Small intestine (tissue), 16 donors: ENCODE measurements at places on chromosomes 4 and X. TPM values are rescaled to one million over a fixed set of nuclear protein-coding genes. Genes with fewer than 3 reads are reported as not detected.

Gene NAP1L5
- 4.2 TPM for polyA plus RNA-seq

GRCh38 chr4:175998782-175999181 is 66.9 kb upstream of the WDR17 start:
- DNase-seq = no peak

DNA sequence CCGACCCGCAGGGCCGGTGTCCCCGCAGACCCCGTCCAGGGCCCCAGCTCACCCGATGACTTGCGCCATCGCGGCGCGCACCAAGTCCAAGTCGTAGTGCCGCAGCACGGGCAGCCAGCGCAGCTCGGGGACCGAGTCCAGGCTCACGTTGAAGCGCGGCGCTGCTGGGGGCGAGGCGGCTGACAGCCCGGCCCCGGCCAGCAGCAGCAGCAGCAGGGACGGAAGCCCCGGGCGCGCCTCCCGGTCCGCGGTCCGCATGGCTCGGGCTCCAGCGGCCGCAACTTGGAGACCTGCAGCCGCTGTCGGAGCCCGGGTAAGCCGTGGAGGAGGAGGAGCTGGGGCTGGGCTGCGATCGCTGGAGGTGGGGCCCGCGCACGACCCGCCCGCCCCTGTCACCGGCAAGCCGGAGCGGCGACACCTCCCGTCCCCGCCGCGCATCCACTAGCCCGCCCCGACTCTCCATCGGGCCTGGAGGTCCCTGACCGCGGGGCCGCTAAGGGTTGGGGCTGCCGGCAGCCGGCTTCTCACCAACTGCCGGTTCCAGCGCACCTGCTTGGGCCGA is at the start of gene NAAA:
NAAA (minus strand) TSS at position 322 of the 562 bp plus-strand sequence; CDS start at position 258, 64 bp downstream.
- DNase-seq = peak; percentile 82

Gene XG
- polyA plus RNA-seq = 0.13 TPM

Gene P2RY10
- not detected for polyA plus RNA-seq

Gene CYBB
- 4.1 TPM for polyA plus RNA-seq

Gene MAGEC2
- polyA plus RNA-seq = not detected

DNA sequence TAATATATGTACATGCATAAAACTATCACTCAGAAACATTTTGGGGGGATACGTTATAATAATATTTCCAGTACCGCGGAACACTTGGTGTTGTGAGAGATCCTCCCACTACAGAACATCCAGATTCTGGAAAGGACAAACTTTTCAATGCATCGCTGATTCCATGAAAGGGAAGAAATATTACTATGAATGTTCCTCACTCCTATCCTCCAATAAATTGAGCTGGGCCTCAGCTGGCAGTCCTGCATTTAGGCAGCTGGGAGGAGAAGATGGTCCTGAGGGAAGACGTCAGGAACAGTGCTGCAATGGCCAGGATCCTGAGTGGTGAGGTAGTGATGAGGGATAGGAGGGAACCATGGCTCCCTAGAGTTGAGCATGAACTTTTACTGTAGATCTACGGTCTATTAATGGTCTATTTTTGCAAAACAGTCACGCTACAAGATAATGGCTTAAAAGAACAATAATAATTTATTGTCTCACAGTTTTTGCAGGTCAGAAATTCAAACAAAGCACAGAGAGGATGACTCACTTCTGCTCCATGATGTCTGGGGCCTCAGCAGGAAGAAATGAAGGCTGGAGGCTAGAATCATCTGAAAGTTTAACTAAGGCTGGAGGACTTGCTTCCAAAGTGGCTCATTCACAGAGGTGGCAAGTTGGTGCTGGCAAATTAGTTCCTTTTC is 538.1 kb downstream of the STIM2 start:
- DNase-seq = no peak

GRCh38 chr4:119165767-119166166 is 30.1 kb downstream of the MYOZ2 start:
- no peak for DNase-seq

- peak; percentile 19 for DNase-seq
Observed at GRCh38 chrX:138745196-138745595, 33.7 kb upstream of the FGF13 start.

Gene MCF2
- polyA plus RNA-seq = 0.06 TPM

Gene SPANXN4
- not detected for polyA plus RNA-seq

Gene CFI
- 6.5 TPM for polyA plus RNA-seq

DNA sequence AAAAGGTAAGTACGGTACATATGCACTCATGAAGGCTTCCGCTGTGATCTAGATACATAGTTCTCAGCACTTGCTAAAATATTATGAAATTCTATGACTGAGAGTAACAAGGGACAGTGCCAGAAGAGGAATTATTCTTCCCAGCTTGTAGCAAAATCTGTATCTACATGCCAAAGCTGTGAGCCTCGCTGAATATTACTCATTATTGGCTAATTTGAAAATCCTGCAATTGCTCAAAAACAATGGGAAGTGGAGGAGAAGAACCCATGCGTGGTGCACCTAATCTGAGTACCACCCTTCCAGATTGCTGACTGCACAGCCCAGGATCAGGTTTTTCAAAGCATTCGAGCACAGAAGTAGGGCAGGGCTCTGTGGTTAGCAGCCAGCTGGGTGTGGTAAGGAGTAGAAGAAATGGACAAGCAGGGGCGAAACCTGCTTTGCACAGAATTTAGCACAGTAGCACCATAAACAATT is 17.4 kb upstream of the PDCL2 start:
- DNase-seq = no peak

Gene CSAG1
- not detected for polyA plus RNA-seq
